ENCODE measurements at places on chromosomes 7 and 10.

DNA sequence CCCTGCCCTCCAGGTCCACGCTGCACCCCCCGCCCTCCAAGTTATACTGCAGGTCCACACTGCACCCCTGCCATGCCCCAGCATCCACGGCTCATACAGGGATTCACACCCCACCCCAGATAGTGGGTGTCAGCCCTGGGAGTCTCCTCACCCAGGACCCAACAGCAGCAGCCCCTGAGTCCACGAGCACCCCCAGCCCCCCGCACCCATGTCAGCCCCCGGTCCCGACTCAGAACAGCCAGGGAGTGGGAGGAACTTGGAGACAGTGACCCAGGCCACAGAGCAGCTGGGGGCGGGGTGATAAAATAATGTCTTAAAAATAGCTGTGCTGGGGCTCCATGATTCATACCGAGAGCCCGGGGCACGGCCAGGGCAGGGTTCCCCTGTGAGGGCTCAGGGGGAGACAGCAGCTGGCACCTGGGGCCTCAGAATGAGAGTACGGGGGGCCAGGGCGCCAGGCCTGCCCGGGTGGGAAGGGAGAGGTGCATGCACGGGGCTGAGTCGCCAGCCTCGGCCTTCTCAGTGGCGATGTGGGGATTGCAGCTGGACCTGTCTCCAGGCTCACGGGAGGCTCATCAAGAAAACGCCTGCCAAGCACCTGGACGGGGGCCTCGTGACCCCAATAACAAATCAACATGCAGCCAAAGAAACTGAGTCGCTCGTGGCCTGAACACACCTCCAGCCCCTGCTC, 29.8 kb downstream of the ADAP1 start:
- no peak for DNase-seq

DNA sequence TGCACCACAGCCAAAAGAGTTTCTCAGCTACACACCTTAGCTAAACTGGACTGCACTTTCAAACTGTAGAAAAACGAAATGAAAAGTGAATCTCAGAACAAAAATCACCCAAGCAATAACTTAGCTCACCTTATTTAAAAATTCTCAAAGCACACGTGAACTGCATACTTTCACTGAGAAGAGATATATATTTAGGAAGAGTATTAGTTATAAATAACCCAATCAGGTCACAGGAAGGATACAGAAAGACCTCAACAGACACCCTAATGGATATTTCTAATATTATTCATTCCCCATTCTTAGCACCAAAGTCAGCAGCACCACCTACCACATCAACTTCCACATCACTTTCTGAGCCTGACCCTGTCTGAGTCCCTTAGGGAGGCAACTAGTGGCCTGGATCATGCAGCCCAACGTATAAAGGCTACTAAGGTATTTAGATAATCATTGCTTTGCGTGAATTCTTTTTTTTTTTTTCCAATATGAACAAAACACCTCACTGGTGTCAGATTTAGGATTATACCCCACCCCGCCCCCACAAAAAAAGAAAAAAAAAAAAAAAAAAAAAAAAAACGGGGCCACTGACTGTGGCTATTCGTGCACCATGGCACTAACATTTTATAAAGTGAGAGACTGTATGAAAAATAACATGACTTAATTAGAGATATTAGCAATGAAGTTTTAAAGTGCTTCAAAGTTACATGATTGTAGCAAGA, 2.6 kb downstream of the ABI1 start:
- DNase-seq: peak; percentile 29

DNA sequence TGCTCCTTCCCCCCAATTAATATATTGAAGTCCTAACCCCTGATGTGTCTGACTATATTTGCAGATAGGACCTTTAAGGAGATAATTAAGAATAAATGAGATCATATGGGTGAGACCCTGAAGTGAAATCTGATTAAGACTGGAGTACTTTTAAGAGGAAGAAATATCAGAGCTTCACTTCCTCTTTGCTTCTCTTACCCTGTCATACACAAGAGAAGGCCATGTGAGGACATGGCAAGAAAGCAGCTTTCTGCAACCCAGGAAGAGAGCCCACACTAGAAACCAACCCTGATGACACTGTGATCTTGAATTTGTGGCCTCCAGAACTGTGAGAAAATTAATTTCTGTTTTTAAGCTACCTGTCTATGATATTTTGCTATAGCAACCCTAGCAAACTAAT, 44.2 kb downstream of the JMJD1C start:
- DNase-seq: no peak

- DNase-seq: peak; percentile 84
Observed at GRCh38 chr7:117269886-117270285, 53.0 kb downstream of the WNT2 start.

DNA sequence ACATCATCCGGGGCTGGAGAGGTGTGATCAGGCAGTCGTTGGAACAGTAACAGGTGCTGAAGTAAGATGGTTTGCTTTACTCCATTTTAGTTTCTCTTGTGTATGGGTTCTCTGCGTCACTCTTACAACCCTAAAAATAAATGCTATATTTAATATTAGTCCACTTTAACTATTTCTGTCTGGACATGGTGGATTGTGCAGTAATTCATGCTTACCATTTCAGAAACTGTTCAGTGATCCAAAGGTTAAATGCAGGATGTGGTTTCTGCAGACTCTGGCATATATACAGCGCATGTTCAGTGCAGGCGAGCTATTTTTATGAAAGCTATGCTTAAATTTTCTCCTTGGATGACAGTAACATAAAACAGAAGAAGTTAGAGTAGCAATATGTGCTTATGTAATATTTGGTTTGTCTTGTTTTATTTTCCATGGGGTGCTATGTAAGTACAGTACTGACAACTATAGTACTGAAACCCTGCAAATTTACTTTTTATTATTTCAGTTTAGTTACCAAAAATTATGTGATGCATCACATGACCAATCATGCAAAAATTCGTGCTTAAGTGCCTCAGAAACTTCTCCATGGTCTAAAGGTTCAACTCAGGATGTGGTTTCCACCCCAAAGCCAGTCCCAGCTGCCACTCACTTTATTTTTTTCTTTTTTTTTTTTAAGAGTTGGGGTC, 46.6 kb upstream of the GRID1 start:
- peak; percentile 57 for DNase-seq

DNA sequence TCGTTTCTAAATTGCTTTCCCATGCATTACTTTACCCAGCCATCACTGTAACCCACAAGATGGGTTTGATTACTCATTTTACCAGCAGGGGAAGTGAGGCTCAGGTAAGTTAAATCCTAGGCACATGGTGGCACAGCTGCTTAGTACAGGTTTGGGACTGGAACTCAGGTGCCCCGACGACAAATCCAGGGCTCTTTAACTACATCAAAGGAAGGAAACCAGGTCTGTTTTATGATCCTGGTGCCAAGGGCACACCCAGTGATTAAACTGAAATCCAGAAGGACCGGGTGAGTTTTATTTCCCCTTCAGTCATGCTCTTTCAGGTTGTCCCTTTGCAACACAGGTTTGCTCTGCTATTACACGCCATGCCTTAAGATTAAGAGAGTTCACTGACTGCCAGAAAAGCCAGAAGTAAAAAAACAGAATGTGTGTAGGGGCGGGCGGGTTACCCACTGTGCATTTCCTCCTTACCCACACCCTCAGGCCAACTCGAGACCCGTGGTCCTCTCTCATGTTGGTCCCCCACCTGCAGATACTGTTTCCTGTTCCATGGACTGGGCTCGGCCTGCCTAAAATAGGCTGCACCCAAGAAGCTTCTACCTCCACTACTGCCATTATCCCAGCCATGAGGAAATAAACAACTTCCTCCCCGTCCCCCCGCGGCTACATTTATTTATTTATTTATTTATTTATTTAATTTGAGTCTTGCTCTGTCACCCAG, 55.1 kb upstream of the KDM7A start:
- DNase-seq: no peak

DNA sequence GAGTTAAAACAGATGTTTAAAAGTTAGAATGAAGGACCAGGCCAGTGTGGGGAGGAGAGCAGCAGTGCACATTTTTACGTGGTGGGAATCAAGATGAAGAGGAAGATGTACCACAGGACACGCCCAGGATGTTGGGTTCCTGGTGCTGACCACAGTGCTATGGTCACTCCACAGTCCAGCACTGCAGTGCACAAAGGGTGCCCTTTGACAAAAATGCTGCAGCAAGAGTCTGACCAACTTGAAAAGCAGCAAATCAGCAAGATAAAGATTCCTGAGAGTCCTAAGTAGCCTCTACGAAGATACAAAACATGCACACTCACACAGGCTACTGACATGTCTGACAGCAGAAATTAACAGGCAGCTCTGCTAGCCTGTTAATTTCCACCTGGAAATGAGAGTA, 107.1 kb downstream of the PIP4K2A start:
- no peak for DNase-seq

DNA sequence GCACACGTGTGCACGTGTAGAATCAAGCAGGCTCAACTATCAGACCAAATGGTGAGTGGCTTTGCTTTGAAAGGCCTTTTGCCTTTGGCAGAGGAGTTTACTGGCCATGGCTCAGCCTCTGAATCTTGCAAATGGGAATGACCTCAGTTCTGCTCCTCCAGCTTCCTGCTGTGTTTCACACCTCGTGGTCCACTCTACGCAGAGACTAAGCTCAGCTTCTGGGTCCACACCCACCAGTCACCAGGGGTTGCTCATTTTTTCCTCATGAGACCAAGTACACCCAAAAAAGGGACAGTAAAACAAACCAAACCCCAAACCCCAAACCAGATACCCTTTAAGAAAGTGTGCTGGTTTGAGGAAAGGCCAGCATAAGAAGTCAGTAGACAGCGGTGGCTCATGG, 236.4 kb downstream of the DNAJB6 start:
- no peak for DNase-seq

GRCh38 chr7:85078181-85078580, 108.7 kb downstream of the SEMA3D start:
- DNase-seq: no peak

GRCh38 chr7:151085691-151086620, at the start of gene AGAP3:
Gene AGAP3, plus strand, starts transcription at chr7:151086475. Its CDS starts 267 bp downstream, at chr7:151086742.
- DNase-seq: peak; percentile 66

DNA sequence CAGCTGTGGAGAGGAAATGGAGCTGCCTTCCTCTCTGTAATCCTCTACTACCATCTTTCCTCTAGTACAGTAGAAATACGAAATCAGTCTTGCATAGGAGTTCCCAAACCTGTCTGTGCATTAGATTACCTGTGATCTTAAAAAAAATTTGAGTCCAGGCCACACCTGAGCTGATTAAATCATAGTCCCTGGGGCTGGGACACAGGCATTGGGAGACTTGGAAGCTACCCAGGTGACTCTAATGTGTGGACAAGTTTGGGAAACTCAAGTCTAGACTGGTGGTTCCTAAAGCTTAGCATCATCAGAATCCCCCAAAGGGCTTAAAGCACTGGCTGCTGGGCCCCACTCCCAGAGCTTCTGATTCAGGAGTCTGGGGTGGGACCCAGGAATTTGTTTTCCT, 152.7 kb upstream of the GLI3 start:
- DNase-seq: no peak

DNA sequence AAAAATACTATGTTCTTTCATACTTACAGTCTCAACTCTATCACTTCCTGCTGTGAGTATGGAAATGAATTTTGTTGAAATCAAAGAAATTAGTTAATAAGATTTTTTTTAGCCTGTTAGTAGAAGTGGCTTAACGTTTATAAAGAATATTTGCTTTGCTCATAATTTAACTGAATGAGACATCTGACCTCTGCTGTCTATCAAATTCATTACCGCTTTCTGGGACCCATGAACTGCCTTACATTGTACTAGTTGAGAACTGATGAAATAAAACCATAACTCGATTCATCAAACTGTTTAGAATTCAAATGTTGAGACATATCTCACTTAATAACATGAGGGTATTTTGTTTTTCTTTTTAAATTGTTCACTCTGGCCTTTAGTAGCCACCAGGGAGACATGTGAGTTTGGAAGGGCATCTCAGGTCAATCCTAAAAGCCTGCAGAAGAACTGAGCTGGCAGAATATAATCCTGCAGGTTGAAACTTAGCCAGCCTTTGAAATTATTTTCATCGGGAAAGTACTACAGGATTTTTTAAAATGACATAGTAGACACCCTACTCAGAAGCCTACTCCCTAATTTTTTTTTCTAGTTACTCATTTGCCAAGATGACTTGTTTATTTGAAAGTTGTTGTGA, 78.7 kb downstream of the KIAA1217 start:
- no peak for DNase-seq

DNA sequence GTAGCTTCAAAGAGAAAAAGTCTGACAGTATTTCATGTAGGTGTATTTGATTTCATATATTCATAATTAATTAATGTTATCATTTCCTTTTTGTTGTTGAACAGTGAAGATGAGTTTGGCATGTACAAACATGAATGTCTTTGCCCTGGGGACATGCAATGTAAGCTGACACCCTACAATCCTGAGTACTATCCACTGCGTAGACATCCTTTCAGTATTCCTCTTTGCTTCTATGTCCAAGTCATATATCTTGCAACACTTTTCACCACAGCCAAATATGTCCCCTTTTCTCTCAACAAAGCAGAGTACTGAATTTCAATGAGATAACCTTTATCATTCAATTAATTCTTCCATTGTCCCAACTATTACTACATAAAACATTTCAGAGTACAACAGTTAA, 93.6 kb downstream of the GPR37 start:
- no peak for DNase-seq

- DNase-seq: no peak
Observed at GRCh38 chr10:78729366-78729765, 339.4 kb upstream of the ZMIZ1 start.

DNA sequence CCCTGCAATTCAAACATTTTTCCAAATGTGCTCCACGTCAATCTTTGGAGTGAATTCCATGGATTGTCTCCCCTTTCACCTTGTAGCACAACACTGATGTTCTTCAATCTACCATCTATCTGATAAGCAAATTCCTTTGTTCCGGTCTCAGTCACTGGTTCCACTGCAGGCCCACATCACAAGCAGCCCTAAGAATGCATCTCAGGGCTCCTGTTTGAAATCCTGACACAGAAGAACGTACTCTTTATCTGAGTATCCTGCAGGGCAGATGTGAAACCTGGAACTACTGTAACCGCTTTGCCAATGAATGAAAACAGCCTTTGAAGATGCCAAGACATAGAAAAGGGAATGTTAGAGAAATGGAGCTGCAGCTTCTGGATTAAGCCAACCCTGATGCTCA, 62.9 kb upstream of the FAM133B start:
- DNase-seq: no peak
